Cardiac muscle cell (in vitro differentiated cells and primary cell): ENCODE measurements at places on chromosomes 4 and X. TPM values are rescaled to one million over a fixed set of nuclear protein-coding genes. Genes with fewer than 3 reads are reported as not detected.
A peak's percentile ranks its signal among the peaks of the same experiment; 100 is the strongest.

DNA sequence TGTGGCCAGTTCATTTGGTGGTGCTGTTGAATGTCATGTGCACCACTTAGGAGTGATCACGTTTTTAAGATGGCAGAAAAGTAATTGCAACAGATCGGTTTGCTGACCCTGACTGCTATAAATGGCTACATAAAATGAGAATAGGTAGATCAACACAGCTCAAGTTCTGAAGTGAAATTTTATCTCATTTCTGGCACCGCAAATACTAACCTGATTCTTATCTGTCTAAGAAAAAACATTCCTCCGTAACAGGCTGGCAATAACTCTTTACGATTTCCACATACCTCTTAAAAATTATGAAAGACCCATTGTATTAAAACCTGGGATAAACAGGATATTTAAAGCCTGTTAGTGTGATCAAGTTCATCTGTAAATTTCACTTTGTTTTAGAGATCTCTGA, 387.5 kb downstream of the PDGFC start:
- H3K4me3 ChIP-seq, result no peak overlapping the region
- H3K27me3 ChIP-seq, result no peaks in the 10 kb centered on the region
- no peak overlapping the region for H3K27ac ChIP-seq
- no peaks in the 10 kb centered on the region for H3K36me3 ChIP-seq
- no peaks in the 10 kb centered on the region for H3K4me1 ChIP-seq
- DNase-seq, result peak; percentile 52

DNA sequence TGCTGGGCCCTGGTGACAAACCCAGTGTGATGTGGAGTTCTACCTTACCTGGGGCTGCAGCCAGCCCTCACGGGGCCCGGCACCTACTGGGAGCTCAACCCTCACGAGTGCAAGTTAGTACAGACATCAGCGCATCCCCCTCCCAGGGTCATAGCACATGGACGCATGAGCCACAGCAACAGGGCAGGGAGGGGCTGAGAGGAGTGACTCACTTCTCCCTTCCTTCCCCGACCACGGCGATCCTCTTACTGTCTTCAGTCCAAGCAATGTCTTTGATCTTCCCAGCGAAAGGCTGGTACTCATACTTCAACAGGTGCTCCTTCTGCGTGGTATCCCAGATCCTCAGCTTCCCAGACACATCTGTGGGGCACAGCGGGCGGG, 17.8 kb downstream of the WDR1 start:
- peaks cover 45% of the 10 kb centered on the region for H3K36me3 ChIP-seq
- no peaks in the 10 kb centered on the region for H3K27me3 ChIP-seq
- no peak for DNase-seq
- peak overlapping the region; percentile 88 for H3K27ac ChIP-seq

- no peaks in the 10 kb centered on the region for H3K4me1 ChIP-seq
- no peaks in the 10 kb centered on the region for H3K27me3 ChIP-seq
- H3K4me3 ChIP-seq, result no peak overlapping the region
- H3K36me3 ChIP-seq, result peaks cover 4% of the 10 kb centered on the region
These were observed 72.5 kb downstream of the EVC2 start for GRCh38 chr4:5635826-5636195.

GRCh38 chr4:143207555-143207954, 22.8 kb downstream of the USP38 start:
- H3K4me3 ChIP-seq, result no peak overlapping the region
- H3K4me1 ChIP-seq, result no peaks in the 10 kb centered on the region
- DNase-seq, result peak; percentile 45
- no peaks in the 10 kb centered on the region for H3K27me3 ChIP-seq
- H3K27ac ChIP-seq, result no peak overlapping the region

- peak overlapping the region; percentile 78 for H3K27ac ChIP-seq
- no peak overlapping the region for H3K4me3 ChIP-seq
- H3K4me1 ChIP-seq, result peaks cover 3% of the 10 kb centered on the region
- H3K27me3 ChIP-seq, result no peaks in the 10 kb centered on the region
- peak; percentile 40 for DNase-seq
These were observed 605.9 kb upstream of the DIPK2B start for GRCh38 chrX:45806410-45807121.

DNA sequence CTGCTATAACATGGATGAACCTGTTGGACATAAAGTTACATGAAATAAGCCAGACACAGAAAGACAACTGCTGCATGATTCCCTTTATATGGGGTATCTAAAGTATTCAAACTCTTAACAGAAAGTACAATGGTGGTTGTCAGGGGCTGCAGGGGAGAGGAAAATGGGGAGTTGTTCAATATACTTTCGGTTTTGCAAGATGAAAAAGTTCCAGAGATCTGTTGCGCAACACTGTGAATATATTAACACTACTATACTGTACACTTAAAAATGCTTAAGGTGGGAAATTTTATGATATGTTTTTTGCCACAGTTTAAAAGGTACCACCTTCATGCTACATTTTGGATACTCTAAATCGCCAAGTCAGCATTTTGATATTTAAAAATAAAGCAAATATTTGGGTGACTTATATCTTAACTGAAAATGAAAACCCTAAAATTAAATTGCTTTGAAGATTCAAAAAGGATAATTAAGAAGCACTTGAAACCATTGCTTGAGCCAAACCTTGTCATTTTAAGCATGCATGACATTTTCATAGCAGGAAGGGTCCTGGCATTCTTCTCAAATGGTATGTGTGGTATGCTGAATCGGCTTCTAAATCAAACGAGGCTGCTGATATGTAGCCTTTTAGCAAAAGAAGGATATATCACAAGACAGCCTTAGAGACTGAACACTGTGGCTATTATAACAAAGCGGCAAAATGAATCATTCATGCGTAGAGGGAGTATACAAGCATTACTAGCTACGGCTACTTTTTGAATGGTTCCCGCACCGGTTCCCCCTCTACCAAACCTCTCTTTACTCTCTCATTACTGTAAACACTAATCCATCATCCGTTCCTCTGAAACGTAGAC, 607.1 kb upstream of the DIPK2B start:
- no peaks in the 10 kb centered on the region for H3K27me3 ChIP-seq
- peak; percentile 9 for DNase-seq
- no peaks in the 10 kb centered on the region for H3K36me3 ChIP-seq
- H3K4me3 ChIP-seq, result no peak overlapping the region

DNA sequence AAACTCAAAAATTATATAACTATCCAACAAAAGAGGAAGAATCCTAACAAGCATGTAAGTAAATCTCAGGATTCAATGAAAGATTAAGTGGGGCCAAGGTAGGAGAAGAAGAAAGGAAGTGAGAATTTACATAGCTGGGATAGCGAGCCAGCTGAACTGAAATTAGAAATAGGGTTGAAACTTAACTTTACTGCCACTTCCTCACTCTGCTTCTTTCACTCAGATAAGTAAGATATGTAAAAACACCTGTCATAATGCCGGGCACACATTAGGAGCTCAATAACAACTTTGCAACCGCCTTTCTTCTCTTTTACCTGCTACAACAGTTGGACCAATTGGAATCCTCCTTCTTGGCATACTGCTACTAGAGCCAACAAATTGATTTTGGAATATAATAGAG, 129.4 kb downstream of the CNKSR2 start:
- no peak overlapping the region for H3K4me3 ChIP-seq
- H3K36me3 ChIP-seq, result no peaks in the 10 kb centered on the region
- H3K27ac ChIP-seq, result no peak overlapping the region
- H3K27me3 ChIP-seq, result no peaks in the 10 kb centered on the region
- H3K4me1 ChIP-seq, result no peaks in the 10 kb centered on the region
- DNase-seq, result no peak

DNA sequence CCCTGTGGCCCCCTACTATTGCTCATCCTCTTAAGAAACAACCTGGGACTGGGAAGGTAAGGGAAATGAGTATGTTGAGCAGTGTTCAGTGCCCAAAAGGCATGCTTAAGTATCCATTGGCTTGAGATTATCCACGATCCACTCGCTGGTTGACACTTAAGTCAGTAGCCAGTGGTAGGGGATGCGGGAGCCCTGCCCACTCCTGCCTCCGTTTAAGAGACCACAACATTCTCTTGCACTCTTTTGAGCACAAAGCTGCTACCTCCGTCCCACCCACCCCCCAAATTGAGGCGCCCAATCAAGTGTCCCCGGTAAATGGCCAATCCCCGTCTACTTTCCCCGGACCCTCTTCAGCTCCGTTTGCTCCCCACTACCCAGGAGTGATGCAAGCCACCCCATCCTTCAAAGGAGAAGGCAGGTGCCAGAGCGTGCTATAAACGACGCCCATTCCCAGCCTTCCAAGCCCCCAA, 25.0 kb downstream of the UTP14A start:
- H3K36me3 ChIP-seq, result peaks cover 5% of the 10 kb centered on the region
- DNase-seq, result peak; percentile 24
- H3K4me3 ChIP-seq, result peak overlapping the region; percentile 52
- peak overlapping the region; percentile 43 for H3K27ac ChIP-seq
- H3K27me3 ChIP-seq, result peaks cover 31% of the 10 kb centered on the region

DNA sequence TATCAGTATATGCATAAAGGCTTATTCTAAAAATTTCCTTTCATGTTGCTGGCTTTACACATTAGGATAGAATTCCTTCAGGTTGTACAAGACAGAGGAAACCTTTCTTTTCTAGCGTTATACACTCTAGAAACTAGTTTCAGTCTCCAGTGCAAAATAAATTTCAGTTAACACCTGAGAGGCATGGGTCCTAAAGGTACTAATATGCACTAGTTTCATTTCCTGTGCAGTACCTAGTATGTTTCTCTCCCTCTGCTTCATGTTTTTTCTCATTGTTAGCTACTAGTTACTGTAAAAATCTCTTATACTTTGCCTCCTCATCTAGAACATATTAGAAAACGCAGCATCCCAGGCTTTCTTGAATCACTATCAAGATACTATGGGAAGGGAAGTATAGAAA, 54.0 kb downstream of the SNX25 start:
- no peak overlapping the region for H3K27ac ChIP-seq
- no peaks in the 10 kb centered on the region for H3K36me3 ChIP-seq
- no peaks in the 10 kb centered on the region for H3K4me1 ChIP-seq

DNA sequence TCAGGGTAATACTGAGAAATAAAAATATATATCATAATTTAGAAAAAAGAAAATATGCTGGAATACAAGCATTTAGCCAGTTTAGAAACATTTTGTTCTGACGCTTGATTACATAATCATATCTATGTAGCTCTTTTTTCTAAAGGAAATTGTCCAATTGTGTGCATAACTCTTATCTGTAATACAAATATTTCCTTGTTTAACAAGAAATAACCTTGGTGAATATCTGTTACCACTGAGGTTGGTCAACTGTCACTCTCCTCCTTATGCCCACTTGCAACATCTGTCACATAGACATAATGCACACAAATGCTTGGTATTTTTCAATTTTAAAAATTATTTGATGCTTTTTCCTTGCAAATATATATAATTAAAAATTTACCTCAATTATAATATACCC, 609.7 kb downstream of the TLL1 start:
- no peaks in the 10 kb centered on the region for H3K27me3 ChIP-seq
- H3K4me1 ChIP-seq, result no peaks in the 10 kb centered on the region
- H3K27ac ChIP-seq, result no peak overlapping the region
- H3K36me3 ChIP-seq, result no peaks in the 10 kb centered on the region
- no peak for DNase-seq

- H3K36me3 ChIP-seq, result no peaks in the 10 kb centered on the region
- no peak overlapping the region for H3K27ac ChIP-seq
- no peaks in the 10 kb centered on the region for H3K4me1 ChIP-seq
- H3K4me3 ChIP-seq, result no peak overlapping the region
These were observed 57.7 kb upstream of the ATXN3L start for GRCh38 chrX:13377550-13377934.

- H3K36me3 ChIP-seq, result no peaks in the 10 kb centered on the region
- H3K27me3 ChIP-seq, result no peaks in the 10 kb centered on the region
- H3K27ac ChIP-seq, result no peak overlapping the region
- H3K4me1 ChIP-seq, result no peaks in the 10 kb centered on the region
These were observed 405.2 kb downstream of the FAT4 start for GRCh38 chr4:125719987-125720386.

DNA sequence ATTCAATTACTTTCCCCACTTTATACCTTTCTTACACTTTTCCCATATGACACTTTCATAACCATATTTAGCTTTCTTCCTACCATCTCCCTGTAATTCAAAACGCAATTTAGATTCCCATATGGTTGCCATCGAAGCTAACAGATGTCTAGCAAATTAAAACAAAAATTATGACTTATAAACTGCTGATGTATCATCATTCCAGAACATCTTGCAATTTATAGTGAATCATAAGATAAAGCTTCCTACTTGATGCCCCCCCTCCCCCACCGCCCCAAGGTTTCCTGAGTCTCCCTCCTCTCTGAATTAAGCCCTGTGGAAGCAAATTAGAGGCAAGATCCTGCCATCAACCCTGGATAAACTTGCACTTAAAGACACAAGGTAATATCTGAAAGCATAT, 5.4 kb downstream of the TSPAN5 start:
- H3K4me3 ChIP-seq, result no peak overlapping the region
- H3K27ac ChIP-seq, result no peak overlapping the region
- peaks cover 11% of the 10 kb centered on the region for H3K27me3 ChIP-seq
- no peaks in the 10 kb centered on the region for H3K36me3 ChIP-seq
- H3K4me1 ChIP-seq, result peaks cover 6% of the 10 kb centered on the region

- H3K27ac ChIP-seq, result no peak overlapping the region
- DNase-seq, result no peak
- H3K4me3 ChIP-seq, result no peak overlapping the region
- H3K27me3 ChIP-seq, result no peaks in the 10 kb centered on the region
These were observed 21.1 kb upstream of the MAP7D3 start for GRCh38 chrX:136272325-136272724.

DNA sequence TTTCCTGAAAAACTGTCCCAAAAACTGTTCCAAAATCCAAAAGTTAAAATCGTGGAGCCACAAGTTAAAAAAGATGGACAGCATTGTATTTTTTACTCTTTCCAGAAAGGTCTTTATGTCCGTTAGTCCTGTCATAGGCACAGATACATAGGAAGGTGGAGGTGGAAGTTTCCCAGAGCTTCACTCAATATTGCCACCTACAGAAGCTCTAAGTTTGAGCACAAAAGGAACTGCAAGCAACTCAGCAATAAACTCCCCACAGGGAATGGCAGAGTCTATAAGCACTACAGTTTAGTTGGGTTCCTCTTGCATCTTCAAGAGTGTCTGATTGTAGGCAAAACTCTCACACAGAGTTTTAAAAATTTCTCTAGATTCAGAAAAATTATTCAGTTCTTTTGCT, 22.0 kb upstream of the UGT2B4 start:
- no peak for DNase-seq
- H3K27me3 ChIP-seq, result no peaks in the 10 kb centered on the region
- no peak overlapping the region for H3K27ac ChIP-seq

DNA sequence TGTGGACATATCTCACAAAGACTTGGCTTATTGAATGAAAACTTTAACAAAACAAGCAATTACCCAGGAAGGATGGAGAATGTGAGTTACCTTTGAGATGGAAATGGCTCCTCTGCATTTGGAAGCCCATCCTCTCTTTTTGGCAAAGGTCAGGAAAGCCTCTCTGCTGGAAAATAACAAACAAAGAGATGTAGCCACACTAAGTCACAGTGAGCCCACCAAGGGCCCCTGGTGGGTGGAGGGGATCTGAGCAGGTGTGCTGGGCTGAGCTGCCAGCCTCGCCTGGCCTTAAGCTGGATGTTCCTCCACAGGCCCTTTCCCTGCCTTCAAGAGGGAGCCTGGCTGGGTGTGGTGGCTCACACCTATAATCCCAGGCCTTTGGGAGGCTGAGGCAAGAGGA, 269.2 kb downstream of the HNRNPD start:
- H3K4me3 ChIP-seq, result no peak overlapping the region
- no peaks in the 10 kb centered on the region for H3K4me1 ChIP-seq
- H3K36me3 ChIP-seq, result no peaks in the 10 kb centered on the region
- no peak overlapping the region for H3K27ac ChIP-seq

AFM gene
- polyA plus RNA-seq, result 0.06 TPM in 1 of 2 replicates, not detected in the other

FAM149A gene
- 9.4 and 14.1 TPM in 2 replicates for polyA plus RNA-seq

TCP11X2 gene
- polyA plus RNA-seq, result not detected in 2 replicates

EXOC1L gene
- 0.16 TPM in 1 of 2 replicates, not detected in the other for polyA plus RNA-seq

ZNF157 gene
- 1.00 TPM in 1 of 2 replicates, not detected in the other for polyA plus RNA-seq

DCAF12L1 gene
- polyA plus RNA-seq, result not detected in 2 replicates

KDR gene
- polyA plus RNA-seq, result 41.7 and 55.6 TPM in 2 replicates

YIPF7 gene
- polyA plus RNA-seq, result 0.72 TPM in 1 of 2 replicates, not detected in the other

FGG gene
- polyA plus RNA-seq, result 0.68 TPM in 1 of 2 replicates, not detected in the other

SRPX2 gene
- polyA plus RNA-seq, result 0.30 and 1.9 TPM in 2 replicates
